ENCODE measurements at places on chromosomes 11 and 22.

GRCh38 chr11:1160231-1161101, 2.7 kb downstream of the MUC5AC start:
- no peak for DNase-seq

DNA sequence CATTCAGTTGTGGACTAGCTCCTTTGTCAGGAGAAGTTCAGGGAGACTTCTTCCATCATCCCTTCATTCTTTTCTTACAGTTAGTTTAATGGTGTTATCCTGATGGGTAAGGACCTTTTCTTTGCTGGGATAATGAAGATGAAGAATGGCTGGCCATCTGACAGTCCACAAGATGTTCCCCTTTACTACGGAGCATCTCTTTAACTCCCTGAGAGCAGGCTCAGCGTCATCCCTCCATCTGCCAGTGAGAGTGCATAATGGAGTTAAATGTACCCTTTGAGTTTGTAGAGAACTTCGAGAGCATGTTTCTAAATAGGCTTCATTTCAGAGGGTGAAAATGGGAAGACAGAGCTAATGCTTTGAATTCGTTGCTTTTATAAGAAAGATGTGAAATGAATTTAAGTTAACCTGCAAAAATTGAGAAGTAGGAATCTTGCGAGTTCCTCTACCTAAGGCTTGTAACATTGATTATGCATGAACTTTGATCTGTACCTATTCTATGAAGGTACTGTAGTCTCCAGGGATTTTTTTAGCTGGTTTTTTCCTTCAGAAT, 1.7 kb downstream of the EP300 start:
- peak; percentile 7 for DNase-seq

GRCh38 chr22:39284142-39284980, 35.1 kb downstream of the RPL3 start:
- DNase-seq: no peak

GRCh38 chr11:123678246-123678645, 23.8 kb upstream of the SCN3B start:
- DNase-seq: no peak

GRCh38 chr11:134596404-134596803, 184.4 kb upstream of the B3GAT1 start:
- DNase-seq: no peak

Data from NCI-H1092 treated with DMSO at 0.1 percent for 48 hours (cell line).